ENCODE measurements at places on chromosomes 11 and 22.

DNA sequence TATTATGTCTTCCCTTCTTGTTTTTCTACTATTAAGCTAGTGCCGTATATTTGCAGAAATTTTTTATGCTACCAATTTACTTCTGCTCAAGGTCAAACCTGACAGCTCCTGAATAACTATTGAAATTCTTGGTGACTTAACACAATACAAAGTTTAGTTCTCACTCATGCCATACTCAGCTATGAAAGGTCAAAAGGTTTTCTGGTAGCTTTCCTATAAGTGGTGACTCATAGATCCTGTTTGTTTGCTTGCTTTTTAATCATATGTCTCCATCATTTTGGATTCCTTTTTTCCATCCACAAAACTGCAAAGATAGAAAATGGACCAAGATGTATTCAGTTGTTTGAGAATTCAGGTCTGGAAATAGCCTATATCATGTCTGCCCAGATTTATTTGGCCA, 855.8 kb upstream of the LRRC4C start:
- peak; percentile 56 for DNase-seq

DNA sequence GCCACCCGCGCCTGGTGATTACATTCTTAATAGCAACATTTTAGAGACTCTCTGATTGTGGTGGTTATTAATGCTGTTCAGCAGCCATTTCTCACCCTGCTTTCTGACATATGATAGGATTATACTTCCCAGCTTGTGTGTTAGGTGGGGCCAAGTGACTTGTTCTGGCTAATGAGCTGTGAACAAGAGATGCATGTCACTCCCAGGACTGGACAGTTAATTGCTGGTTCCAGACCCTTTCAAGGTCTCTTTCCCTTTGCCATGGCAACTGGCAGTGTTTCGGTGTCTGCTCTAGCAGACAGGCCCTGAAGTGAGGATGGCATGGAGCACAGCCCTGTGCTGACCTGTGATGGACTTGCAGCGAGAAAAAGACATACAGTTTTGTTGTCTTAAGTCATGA, 8.9 kb upstream of the PTPRJ start:
- DNase-seq = no peak

- no peak for DNase-seq
Measured at GRCh38 chr11:61131186-61131585, 28.9 kb downstream of the CD5 start.

- DNase-seq = no peak
Measured at GRCh38 chr11:80320226-80320625, 879.4 kb upstream of the TENM4 start.

- no peak for DNase-seq
Measured at GRCh38 chr11:73275381-73275750, 3.2 kb downstream of the P2RY6 start.

- DNase-seq = no peak
Measured at GRCh38 chr22:33757802-33758483, 162.3 kb downstream of the LARGE1 start.

- peak; percentile 39 for DNase-seq
Measured at GRCh38 chr11:93585758-93586157, 42.6 kb upstream of the SMCO4 start.

- DNase-seq = no peak
Measured at GRCh38 chr11:117189941-117190544, 9.1 kb upstream of the TAGLN start.

- no peak for DNase-seq
Measured at GRCh38 chr22:40026641-40027040, 31.9 kb downstream of the FAM83F start.

GRCh38 chr11:90330632-90331031, 107.8 kb upstream of the CHORDC1 start:
- DNase-seq = no peak

GRCh38 chr11:112367461-112367860, 106.8 kb upstream of the PLET1 start:
- DNase-seq = no peak

- no peak for DNase-seq
Measured at GRCh38 chr11:67280341-67280787, 8.7 kb upstream of the ANKRD13D start.

DNA sequence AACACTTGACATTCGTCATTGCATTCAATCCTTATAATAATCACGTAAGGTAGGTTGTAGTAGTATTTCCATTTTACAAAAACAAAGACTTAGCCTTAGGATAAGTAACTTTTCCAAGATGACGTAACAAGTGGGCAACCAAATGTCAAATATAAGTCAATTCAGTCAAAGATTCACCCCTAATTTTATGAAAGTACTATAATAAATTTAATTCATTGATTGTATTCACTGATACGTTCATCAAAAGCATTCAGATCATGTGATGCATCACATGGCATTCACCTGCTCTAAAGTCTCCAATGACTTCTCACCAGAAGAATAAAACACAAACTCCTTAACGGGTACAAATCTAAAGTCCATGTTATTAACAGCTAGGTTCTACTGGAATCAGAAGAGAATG, 2.1 kb downstream of the KIF18A start:
- no peak for DNase-seq

DNA sequence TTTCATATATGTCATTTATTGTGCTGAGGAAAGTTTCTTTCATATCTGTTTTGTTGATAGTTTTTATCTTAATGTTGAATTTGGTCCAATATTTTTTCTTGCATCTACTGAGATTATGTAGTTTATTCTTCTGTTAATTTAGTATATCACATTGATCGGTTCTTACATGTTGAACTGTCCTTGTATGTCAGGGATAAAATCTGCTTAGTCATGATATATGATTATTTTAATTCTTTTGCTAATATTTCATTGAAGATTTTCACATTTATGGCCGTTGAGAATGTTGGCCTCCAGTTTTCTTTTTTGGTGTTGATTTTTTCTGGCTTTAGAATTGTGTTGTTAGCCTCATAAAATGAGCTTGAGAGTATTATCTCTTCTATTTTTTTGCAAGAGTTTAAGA, 31.2 kb upstream of the CHORDC1 start:
- DNase-seq = no peak

DNA sequence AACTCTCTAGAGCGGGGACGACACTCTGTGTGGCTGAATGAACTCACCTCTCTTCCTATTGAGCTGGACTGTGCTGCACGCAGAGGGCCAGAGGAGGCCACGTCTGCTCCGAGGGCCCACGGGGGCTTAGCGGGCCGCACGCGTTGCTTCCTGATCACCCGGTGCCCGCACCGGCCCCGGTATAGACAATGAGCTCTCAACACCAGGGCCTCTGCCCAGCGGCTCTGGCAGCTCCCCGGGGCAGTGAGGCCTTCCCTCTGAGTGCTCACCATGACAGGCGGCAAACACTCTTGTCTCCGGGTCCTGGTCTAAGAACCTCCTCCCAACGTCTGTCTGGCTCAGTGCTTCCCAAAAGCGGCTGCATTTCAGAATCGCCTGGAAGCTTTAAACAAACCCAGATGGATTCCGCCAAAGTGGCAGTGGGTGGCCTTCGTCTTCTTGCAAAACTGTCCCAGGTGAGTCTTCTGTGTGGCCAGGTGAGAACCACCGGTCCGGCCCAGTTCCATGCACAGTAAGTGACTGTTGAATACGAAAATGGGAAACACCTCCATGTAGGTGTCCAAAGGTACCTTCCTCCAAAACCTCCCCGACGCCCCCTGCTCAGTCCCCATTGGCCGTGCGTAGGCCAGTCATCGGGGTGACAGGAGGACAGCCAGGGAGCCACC, 47.8 kb upstream of the CCND1 start:
- no peak for DNase-seq

DNA sequence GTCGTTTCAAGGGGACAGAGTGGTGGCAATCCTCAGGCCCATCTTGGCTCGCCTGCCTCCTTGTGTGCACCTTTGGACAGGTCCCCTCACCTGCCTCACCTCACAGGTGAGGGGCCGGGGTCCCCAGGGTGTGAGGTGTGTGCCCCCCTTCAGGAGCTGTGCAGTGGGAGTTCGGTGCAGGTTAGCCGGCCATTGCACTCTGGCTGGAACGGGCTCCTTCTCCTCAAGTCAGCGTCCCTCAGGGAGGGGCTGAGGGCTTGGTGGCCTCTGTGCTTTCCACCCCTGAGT, 269.1 kb downstream of the TBC1D22A start:
- no peak for DNase-seq

- DNase-seq = peak; percentile 93
Measured at GRCh38 chr11:114080219-114080618, 20.7 kb downstream of the ZBTB16 start.

DNA sequence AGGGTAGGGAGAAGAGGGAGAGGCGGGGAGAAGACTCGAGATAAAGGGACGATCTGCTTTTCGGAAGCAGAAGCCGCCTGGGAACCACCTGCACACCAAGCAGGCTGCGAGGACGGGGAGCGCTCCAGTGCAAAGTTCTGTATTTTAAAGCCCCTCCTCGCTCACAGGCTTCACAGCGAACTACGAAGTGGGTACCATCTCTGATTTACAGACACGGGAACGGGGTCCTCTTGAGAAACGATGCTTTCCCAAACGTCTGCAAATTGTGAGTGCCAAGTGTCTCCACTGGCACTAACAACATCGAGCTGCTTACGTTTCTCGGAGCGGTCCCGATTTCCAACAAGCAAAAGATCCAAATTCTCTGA, 700 bp upstream of the STX3 start:
- DNase-seq = peak; percentile 68

DNA sequence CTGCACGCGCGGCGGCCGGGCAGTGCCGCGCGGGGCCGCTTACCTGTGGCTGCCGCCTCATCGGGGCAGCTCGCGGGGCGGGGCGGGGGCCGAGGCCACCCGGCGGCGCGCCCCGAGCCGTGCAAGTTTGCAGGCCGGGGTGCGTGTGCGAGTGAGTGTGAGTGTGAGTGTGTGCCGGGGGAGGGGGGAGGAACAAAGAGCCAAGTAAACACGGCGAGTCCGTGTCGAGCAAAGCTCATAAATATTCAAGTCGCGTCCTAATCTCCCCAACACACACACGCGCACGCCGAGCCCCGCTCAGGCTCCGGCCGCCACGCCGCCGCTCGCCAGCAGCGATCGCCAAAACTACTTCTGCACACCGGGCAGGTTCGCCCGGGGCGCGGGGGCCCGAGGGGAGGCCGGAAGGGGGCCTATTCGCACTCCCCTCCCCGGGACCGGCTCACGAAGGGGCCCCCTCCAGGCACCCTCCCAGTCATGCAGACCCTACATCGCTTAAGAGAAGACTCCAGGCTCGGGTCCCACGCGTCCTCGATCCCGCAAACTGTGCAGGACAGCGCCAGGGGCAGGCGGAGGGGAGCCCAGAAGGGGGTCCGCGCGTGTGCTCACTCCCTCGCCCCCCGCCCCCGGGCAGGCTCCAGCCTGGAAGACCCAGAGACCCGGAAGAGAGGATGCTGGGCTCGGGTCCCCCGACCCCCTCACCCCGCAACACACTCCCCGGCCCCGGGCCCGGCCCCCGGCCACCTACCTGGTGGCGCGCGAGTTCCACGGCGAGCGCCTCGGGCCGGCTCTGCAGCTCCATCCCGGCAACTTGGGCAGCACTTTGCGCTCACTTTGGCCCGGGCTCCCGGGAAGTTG, 827 bp downstream of the PHF21B start:
- peak; percentile 62 for DNase-seq

DNA sequence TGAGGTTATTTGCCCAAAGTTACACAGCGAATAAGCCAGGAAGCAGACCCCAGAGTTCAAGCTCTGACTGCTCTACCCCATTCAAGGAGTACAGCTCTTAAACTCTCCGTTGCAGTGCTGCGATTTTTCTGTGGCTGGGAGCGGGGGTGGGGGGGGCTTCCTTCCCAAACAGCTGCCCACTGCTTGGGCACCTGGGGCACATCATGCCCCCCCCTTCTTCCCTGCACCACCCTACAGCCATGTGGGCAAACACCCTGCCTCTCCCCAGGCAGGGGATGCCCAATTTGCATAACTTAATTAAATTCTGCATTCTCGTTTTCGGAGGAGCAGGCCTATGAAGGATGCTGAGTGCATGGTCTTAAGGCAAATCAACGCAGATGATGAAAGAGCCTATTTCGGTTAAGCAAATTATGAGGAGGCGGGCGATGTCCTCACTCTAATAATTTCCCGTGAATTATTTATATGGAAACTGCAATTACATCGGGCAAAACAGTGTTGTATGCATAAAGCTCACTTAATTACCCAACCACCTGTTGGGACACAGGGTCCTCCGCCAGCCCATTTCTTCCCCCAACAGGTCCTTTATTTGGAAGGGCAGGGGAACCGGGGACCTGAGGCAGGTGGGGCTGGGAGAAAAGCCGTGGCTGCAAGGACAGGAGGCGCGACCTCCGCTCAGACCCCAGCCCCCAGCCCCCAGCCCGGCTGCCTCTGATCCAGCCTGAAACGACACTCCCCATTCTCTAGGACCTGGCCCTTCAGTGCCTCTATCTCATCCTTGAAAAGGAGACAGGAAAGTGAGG, 610.5 kb downstream of the BUD13 start:
- DNase-seq = no peak

DNA sequence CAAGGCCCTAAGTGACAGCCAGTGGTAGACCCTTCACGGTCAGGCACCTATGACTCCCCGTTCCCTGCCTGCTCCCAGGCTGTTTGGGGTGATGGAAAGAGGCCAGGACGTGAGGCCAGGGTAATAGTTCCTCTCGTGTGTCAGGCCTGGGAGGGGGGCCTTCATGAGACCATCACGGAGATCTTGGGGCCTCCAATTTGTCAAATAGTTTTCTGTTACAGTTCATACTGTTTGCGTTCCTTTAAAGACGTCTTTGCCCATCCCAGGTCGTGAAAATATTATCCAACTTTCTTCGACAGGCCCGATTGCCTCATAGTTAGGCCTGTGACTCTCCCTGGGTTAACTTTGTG, 62.2 kb upstream of the KCNQ1OT1 start:
- no peak for DNase-seq

DNA sequence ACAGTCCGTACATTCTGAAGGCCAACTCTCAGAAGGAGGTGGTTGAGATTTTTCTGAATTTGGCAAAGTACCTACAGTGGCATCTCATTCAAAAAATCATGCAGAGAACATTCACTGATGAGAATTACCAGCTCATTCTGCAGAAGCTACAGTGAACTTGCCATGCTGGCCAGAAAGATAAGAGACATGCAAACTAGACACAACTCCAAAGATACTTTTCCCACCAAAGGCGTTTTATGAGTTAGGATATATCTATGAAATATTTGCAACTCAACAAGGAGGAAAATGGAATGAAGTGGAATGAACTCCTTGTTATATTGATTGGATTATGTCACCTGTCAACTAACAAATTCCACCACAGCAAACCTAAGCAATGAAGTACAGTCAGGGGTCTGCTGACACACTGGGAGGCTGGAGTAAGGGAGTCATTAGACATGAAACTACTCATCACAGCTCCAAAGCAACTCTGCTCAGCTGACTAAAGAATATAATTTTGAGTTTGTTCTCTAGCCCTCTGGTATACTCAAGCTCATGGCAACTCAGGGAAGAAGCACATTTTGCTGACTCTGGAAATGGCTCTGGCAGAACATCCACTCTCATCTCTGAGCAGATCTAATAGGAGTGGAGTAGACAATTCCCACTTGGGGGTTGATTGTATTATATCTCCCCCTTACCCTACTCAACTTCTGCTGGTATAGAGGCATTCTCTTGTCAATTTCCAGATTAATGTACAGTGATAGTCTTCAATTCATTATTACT, 22.9 kb downstream of the MAML2 start:
- no peak for DNase-seq

- peak; percentile 96 for DNase-seq
Measured at GRCh38 chr11:236774-237767, at the start of gene PSMD13. Gene PSMD13, plus strand, starts transcription at chr11:236976. Its CDS starts 74 bp downstream, at chr11:237050.
